ENCODE measurements at places on chromosomes 1 and 21.
A peak's percentile ranks its signal among the peaks of the same experiment; 100 is the strongest.

GRCh38 chr1:20575541-20576336 lies 13.2 kb upstream of the CDA start:
- DNase-seq: no peak

DNA sequence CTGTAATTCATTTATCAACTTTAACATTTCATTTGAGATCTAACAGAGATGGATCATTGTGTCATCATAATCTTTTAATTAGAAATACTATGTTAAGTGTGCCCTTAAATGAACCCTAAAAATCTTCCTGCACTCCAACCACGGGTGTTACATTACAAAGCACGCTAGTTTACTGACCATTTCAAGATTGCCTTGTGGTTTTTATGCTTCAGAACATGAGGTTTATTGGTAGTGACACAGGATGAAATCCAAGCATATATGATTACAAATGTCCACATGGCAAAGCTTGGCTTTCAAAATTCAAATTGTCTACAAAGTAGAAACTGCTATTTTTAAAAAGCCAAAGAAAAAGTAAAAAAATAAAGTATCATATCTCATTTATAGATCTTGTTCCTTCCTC lies 190.4 kb upstream of the USP25 start:
- no peak for DNase-seq

DNA sequence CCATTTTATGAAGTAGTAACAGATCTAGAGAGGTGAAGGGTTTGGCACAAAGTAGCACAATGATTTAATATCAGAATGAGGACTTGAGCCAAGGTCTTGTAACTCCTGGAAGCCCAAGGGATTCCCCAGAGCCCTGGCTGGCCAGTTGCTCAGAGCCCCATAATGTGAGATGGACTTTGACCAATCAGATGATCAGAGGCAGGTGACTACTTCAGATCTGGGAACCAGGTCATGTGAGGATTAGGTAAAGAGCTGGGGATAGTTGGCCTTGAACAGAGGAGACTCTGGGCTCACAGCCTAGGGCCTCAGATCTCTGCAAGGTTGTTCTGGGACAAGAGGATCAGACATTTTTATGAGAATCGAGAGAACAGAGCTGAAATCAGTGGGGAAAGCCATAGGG lies 18.9 kb downstream of the SHISAL2A start:
- no peak for DNase-seq

DNA sequence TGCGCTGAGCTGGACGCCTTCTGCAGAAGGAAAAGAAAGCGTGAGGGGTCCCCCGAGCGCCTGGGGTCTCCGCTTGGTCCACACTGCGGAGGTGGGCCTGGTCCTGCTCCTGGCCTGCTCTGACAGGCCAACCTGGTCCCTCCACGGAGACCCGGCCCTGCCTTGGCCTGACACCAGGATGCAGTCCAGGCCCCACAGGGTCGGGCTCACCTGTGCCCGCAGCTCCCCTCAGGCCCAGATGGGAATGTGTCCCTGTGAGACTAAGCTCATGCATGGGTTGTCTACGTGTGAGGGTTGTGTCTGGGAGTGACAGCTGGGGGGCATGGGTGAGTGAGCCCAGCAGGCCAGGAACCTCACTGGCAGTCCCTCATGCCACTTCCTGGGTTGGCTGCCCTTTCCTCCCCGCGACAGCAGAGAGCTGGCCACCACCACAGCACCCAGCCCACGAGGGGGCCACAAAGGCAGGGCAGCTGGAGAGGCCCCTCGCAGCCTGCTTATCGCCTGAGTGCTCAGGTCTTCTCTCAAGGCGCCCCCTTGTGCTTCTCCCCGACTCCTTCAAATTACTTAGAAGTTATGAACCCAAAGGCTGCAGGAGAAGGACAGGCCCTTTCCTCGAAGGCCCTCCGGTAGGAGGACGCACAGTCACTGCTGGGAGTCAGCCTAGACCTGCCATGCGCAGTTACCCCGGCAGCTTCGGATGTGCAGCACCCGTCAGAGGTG lies 41.1 kb downstream of the SLC45A1 start:
- no peak for DNase-seq

- DNase-seq: no peak
Measured at GRCh38 chr1:228339059-228339704, 67.5 kb downstream of the TRIM11 start.

GRCh38 chr1:228370439-228370940 lies 36.1 kb downstream of the TRIM11 start:
- no peak for DNase-seq

- DNase-seq: no peak
Measured at GRCh38 chr1:151455231-151455630, 4.1 kb downstream of the POGZ start.

DNA sequence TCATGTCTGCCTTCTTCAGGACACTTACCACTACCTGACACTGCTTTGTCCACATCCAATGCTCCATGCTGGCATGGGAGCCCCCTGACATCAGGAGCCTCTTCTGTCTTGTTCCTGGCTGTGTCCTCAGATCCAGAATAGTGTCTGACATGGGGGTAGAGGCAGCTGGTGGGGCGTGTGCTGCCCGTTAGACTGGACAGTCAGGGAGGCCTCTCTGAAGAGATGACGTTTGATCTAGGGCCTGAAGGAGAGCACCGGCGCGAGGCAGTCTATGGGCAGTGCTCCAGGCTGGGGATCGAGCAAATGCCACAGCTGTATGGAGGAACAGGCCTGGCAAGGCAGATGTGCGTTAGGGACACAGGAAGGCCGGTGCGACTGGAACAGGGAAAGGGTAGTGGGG lies 16.6 kb downstream of the SLC9A1 start:
- no peak for DNase-seq

DNA sequence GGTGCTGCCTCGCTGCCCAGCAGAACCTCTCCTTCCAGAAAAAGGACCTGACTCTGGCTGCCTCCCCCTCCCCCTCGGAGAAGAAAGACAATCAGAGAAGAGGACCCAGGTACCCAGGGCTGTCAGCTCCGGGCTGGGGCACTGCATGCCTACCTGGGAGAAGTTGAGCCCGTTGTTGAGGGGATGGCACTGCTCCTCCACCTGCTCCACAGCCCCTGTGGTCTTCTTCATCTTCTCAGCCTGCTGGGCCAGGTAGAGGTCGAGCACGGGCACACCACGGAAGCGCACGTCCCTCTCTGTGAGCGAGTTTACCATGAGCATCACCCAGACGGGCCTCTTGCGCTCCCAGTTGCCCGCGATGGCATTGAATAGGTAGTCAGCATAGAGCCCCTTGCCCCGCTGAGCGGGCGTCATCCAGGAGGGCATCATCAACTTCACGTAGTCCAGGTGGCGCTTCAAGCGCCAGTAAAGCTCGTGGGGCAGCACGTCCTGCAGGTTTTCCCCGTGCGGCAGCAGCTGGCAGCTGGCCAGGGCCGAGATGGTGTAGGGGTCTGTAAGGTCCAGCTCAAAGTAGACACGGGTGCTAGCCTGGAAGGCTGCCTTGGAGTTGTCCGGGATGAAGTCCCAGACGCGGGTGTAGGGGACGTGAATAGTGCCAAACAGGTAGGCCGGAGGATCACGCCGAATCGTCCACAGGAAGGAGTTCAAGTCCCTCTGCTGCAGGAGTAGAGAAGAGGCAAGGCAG lies 3.1 kb downstream of the TRABD2B start:
- no peak for DNase-seq

DNA sequence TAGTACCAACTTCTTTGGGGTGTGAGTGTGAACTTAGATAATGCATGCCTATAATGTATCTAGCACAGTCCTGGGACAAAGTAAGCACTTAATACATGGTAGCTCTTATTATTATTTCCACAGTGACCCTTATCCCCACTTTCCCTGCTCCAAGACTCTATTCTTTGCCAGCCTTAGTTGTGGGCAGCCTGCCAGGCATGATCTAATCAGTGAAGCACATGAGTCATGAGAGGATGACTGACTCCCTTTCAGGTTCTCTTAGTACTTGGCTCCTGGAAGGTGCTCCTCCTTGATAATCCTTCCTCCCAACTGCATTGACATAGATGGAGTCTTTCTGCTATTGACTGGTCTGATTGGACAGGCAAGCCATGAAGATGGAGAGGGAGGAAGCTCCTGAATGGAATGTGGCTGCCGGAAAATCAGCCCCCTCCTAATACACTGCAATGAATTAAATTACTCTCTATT lies 17.4 kb upstream of the GNG12 start:
- DNase-seq: peak; percentile 87

DNA sequence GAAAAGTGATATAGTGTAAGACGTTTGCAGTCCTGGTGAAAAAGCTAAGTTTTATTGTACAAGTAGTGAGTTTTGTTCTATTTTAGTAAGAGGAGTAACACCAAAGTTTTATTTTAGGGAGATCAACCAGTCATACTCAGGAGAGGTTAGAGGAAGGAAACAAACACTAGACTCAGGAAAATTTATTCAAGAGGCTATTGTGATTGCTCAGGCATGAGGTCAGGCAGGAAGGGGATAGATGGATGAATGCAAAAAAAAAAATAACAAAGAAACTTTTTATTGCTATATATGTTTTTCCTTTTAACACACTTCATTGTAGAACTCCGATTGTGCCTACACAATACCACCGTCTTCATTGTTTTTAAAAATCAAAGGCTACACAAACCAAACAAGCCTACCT lies 189.0 kb downstream of the LYPLAL1 start:
- no peak for DNase-seq

DNA sequence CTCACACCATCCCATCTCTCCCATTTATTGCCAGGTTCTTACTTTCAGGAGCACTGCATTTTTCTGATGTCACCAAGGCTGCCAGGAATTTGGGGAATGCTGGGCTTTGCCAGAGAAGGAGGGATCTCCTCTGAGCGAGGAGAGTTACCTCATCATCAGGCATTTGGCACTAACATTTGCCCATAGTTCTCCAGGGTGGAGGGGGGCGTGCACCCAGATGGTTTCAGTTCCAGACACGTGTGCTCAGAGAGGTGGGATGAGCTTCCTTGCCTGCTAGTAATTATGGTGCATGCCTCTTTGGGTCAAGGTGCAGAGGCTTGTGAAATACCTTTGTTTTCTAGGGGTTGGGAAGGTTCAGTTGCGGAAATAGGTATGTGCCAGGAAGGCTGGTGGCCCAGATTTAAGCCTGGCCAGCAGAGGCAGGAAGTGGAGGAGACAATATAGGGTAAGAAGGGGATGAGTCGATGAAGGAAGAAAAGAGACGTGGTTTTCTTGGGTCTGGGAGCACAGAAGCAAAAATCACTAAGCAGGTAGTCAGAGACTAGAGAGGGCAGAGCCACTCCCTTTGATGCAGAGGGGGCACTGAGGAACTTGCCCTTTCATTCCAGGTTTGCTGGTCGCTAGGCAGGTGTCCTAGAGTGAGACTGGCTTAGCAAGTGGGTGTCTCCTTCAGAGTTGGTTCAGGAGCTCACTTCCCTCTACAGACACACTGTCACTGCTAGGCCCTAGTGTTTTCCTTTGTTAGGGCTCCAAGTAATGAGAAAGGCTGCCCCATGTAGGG lies 7.2 kb downstream of the TUFT1 start:
- peak; percentile 87 for DNase-seq

GRCh38 chr1:106717591-106717990 lies 338.9 kb upstream of the PRMT6 start:
- DNase-seq: no peak
